Smooth muscle cell of the brain vasculature (primary cell): ENCODE measurements at places on chromosomes 16 and 17.

DNA sequence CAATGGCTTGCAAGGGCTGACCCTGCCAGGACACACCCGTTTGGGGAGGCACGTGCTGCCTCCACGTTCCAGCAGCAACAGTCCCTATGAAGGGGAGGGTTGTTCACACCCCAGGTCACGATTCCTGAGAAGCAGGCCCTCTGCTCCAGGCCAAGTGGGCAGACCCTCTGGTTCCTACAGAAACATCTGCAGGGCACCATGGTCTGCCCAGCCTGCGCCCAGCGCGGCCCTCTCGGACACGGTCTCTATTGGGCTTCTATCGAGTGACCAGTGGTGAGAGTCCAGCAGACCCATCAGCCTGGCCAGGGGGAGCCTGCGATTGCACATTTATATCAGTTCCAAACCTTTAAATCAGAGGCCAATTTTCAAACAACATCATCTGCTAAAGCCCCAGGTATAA is 128.3 kb downstream of the ZNF423 start:
- no peak for DNase-seq

DNA sequence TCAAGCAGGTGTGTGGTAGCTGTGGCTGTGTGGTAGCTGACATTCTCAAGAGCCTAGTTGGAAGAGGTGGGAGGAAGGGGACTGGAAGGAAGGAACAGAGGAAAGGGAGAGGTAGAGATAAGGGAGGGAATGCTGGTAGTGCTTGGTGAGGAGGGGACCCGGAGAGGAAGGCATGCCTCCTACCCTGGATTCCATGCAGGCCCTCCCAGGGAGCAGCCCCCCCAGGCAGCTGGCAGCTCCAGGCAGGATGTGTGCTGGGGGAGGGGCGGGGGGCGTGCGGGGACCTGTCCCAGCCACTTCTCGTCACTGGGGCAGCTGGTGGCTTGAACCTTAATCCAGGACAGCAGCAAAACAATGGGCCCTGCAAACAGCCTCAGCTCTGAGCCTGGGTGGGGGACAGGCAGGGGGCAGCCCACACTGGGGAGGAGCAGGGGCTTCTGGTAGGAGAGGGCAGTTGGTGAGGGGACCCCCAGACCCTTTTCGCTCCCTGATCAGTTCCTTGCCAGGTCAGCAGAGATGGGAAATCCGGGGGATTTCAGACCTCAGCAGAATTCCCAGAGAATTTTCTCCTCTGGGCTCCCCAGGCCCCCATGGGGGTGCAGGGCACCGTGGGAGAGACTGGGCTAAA is 27.1 kb downstream of the ARHGAP23 start:
- no peak for DNase-seq

DNA sequence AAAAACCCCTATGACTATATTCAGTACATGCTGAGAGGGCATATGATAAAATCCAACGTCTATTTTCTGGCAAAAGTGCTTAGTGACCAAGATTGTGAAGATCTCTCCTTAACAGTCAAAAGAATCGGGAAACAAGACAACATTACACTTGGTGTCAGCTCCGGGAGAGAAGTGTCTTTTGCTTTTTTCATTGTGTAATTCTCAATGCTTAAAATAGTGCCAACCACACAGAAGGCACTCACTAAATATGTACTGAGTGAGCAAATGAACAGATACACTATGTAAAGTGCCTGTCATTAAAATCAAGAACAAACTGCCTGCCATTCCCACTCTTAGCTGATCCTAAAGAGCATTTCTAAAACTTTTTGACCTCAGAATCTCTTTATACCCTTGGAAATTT is 34.1 kb downstream of the VPS53 start:
- DNase-seq = no peak

DNA sequence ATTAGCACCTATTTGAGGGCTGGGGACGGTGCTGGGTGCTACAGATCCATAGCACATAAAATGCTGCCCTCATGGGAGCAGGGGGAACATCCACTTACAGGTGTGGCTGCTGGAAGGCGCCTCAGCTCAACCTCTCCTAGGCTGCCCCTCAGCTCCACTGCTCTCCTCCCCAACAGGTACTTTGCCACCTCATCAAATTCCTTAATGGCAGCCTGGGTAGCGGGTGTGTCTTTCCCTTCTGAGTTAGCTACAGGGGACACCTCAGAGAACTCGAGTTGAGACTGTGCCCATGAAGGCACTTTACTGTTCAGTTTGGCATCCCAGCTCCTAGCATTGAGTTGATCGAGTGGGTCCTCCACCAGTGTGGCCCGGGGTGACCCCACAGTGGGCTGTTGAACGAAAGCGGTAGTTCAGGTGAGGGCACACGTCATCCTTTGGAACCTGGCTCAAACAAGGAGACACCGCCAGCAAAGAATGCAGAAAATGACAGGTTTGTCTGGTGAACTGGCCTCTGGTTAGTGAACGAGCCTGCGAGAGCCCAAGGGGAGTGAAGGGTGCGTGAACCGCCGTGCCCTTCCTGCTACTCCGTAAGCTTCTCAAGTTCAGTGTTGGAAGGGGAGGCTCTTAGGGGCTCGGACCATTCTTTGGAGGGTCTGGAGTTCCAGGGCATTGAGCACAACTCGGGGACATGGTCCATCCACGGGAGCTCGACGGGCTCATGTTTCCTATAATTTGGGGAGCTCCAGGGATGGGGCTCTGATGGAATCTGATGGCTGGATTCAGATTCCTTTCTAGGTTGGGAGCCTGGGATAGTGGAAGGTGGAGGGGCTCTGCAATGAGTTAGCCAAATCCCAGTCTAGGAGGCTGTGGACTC is 3.5 kb upstream of the CMIP start:
- no peak for DNase-seq

- no peak for DNase-seq
Measured at GRCh38 chr17:73555199-73555960, 88.9 kb downstream of the SDK2 start.

GRCh38 chr16:324451-325334 is 27.8 kb downstream of the AXIN1 start:
- DNase-seq = no peak

DNA sequence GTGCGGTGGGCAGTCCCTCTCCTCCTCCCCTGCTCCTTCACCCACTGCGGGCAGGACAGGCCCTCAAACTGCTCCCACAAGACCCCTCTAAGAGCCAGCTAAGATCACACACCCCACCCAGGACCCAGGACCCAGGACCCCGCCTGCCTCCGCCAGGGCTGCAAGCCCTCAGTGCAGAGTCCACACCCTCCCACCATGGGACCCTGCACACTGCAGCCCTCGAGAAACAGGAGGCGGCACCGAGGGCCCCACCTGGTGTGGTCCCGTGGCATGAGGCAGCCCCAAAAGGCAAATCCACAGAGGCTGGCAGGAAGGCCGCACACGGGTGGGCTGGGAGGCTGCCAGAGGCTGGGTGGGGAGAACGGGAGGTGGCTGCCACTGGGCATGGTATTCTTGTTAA is 94.7 kb downstream of the ENGASE start:
- no peak for DNase-seq
